ENCODE measurements at places on chromosomes 4 and X.
A peak's percentile ranks its signal among the peaks of the same experiment; 100 is the strongest.

DNA sequence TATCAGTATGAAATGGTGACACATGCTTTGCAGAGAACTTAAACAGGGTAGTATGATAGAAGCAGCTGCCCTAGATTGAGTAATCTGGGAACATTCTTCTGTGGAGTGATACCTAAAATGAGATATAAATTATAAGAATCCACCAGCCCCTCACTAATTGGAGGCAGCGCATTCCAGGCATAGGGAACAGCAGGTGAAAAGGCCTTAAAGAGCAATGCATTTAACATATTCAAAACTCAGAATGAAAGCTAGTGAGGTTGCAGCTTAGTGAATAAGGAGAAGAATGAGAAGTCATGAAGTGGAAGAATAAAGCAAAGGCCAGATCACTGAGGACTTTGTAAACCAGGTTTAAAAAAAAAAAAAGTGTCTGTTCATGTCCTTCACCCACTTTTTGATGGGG is 4.9 kb upstream of the ODAM start:
- no peak for DNase-seq

DNA sequence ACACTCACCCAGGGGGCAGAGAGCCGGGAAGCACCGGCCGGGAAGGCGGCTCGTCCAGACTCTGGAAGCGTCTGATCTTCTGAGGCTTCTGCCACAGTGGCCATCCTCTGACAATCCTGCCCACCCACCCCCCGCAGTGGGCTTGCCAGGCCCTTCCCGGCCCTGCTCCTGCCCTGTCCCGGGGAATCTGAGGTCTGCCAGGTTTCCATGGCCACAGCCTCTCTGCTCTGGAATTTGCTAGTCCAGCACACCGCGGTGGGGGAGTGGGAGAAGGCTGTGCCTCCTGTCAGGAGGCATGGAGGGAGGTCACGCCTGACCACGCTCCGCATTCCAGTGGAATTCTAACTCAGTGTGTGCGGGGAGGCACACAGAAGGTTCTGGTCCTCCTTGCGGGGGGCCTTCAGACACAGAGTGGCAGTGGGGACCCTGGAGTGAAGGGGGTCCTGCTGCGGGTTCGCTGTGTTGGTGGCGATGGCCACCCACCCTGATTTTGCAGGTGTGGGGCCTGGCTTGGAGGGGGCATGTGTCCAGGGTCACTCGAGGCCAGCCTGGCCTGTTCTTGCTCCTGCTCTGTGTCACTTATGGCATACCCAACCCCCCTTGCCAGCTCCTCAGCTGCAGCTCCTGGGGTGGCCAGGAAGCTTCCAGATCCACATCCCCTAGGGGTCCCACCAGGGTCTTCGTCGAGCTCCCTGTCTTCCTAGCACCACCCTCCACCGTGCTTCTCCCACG is 55.6 kb upstream of the ADRA2C start:
- no peak for DNase-seq

DNA sequence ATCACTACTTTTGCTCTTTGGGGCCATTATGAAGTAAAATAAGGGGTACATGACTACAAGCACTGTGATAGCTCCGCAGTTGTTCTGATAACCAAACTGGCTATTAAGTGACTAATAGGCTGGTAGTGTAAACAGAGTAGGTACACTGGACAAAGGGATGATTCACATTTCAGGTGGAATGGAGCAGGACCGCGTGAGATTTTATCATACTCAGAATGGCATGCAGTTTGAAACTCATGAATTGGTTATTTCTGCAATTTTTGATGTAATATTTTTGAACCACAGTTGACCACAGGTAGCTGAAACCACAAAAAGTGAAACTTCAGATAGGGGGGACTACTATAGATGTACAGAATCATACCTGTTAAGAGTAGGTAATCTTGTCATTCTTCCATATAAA is 55.8 kb downstream of the PAK3 start:
- no peak for DNase-seq

- DNase-seq: no peak
These were observed 32.0 kb upstream of the STS start for GRCh38 chrX:7115557-7115956.

GRCh38 chrX:18890724-18891547 is 93.0 kb downstream of the PHKA2 start:
- DNase-seq: no peak

- DNase-seq: no peak
These were observed 140.6 kb downstream of the SPANXA1 start for GRCh38 chrX:141443922-141444321.

- no peak for DNase-seq
These were observed 516.6 kb downstream of the PPARGC1A start for GRCh38 chr4:23373261-23373660.

- no peak for DNase-seq
These were observed 140.0 kb downstream of the KLHL8 start for GRCh38 chr4:87080462-87080861.

DNA sequence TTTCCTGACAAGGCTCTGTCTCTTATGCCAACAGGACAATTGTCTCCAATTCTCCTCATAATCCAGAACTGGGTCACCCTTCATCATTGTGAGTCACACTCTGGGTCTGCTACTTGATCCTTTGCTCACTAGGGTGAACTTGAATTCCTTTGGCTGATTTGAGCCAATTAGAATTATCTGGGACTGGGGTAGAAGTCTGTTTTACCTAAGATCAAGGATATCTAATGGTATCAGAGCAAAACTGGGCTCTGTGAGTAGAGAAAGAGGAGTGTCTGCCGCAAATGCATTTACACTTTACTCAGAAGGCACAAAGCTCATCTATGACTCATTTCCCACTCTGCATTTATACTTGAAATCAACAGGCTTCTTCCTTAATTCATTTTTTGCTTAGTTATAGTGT is 72.6 kb downstream of the PITX2 start:
- DNase-seq: no peak

GRCh38 chr4:146107587-146108240 is 67.8 kb upstream of the LSM6 start:
- no peak for DNase-seq

GRCh38 chrX:5979338-5979737 is 249.3 kb downstream of the NLGN4X start:
- no peak for DNase-seq

GRCh38 chrX:142663330-142664095 is 362.2 kb upstream of the SPANXN4 start:
- DNase-seq: no peak

DNA sequence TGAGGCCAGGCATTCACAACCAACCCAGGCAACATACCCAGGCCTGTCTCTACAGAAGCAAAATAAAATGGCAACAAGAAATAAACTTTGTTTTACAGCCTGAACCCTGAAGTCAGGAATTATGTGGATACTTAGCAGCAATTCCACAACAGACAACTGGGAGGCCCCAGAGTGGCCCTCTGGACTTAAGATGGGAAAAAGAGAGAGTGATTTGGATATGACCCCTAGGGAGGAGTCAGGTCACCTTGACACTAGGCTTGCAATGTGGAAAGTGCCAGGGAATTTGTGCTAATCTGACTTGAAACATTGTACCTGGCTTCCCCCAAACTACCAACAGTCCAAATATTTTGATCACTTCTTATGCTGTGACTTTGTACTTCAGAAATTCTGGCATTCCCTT is 193.1 kb downstream of the PARM1 start:
- DNase-seq: no peak

GRCh38 chrX:46575586-46575985 is 2.0 kb downstream of the CHST7 start:
- DNase-seq: no peak

- no peak for DNase-seq
These were observed 2.2 kb downstream of the KIT start for GRCh38 chr4:54659749-54660535.

DNA sequence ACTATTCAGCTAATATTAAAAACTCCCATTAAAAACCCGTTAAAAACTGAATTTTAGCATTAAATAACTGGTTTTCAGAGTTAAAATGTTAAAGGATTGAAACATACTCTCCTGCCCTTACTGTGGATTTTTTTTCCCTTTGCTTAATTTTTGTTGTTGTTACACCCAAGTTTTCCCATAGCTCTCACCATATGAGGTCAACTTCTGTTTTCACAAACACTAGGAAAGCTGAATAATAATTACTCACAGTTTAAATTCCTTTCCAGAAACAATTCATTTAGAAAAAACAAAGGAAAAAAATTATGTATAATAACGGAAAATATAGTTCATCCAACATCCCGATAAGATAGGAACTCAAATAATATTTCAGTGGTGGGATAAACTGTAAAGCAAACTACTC is 129.0 kb downstream of the PPP3CA start:
- DNase-seq: no peak

GRCh38 chrX:28876408-28876807 is 289.2 kb downstream of the IL1RAPL1 start:
- DNase-seq: no peak

DNA sequence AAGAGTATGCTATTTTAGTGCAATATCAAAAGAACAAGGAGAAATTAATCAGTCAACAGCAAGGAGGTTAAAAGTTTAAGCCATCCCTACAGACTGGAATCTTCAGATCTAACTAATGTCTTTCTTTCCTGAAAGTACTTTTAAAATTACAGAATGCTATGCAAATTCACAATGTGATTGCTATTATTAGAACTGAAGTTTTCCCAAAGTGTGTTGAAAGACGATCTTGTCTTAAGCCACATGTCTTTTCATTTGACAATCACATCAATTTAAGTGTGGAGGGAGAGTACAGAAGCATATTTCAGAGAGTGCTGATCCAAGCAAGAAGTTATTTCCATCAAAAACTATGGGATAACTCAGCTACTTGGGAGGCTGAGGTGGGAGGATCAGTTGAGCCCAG is 64.7 kb upstream of the TNIP3 start:
- no peak for DNase-seq

DNA sequence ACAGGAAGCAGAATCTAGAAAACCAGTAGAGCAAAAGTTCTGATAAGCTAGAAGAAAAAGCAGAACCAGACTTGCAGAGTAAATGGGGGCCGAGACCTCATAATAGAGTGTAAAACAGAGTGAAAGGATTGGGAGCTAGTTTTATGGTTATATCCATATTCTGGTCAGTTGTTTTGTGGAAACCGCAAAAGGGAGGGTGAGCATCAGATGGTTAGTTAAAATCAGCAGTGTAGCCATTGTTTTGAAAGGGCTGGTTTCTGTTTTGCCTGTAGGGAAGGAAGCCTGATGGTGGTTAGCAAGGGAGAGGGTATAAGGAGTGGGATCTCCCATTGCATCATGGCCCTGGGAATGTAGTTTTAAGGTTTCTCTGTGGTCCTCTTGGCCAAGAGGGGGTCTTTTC is 17.2 kb upstream of the CCNI start:
- DNase-seq: no peak

DNA sequence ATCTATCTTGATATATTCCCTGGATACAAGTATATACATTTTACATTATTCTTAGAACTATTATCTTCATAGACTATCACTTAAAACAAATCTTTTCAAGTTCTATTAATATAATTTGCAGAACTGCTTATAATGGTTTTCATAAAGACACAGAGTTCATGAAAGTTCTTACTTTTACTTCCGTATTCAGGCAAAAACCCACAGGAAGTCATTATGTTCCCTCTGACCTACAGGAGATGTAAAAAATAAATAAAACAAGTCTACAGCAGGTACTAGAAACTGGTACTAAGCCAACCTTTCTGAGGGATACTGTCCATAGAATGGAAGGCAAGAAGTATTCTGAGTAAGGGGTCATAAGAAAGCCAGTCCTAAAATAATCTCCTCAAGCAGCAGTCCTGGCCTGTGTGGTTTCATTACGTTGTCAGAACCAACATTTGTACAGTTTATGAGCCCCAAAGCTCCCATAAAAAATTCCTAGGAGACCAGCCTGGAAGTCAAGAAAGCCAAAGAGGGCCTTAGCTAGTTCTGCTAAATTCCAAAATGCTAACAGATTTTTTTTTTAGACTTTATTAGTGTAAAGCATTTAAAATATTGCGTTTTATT is 68.6 kb downstream of the CAMK2D start:
- DNase-seq: no peak

DNA sequence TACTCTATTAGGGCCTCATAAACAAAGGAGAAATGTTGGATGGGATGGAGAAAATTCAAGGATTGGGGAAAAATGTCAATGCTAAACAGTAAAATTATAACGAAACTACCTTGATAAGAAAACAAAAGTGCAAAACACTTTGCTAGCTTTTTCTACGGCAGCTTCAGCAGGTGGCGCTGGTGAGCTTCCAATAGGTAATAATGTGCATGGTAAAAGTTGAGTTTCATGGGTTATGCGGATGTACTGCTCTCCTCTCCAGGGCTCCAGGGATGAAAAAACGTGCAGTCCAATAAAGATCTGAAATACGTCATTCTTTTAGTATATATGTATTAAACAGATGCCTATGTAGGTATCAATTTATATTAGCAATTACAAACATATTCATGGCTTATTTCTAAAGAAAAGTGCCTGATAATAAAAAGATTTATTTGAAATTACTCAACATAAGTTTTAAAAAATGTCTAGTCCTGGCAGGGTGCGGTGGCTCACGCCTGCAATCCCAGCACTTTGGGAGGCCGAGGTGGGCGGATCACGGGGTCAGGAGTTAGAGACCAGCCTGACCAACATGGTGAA is 239.6 kb downstream of the GRXCR1 start:
- DNase-seq: no peak

- DNase-seq: peak; percentile 41
These were observed at the start of gene NUDT11 for GRCh38 chrX:51496501-51497291. Gene NUDT11 (minus strand): TSS chrX:51496592. CDS start chrX:51496444, 148 bp downstream.

DNA sequence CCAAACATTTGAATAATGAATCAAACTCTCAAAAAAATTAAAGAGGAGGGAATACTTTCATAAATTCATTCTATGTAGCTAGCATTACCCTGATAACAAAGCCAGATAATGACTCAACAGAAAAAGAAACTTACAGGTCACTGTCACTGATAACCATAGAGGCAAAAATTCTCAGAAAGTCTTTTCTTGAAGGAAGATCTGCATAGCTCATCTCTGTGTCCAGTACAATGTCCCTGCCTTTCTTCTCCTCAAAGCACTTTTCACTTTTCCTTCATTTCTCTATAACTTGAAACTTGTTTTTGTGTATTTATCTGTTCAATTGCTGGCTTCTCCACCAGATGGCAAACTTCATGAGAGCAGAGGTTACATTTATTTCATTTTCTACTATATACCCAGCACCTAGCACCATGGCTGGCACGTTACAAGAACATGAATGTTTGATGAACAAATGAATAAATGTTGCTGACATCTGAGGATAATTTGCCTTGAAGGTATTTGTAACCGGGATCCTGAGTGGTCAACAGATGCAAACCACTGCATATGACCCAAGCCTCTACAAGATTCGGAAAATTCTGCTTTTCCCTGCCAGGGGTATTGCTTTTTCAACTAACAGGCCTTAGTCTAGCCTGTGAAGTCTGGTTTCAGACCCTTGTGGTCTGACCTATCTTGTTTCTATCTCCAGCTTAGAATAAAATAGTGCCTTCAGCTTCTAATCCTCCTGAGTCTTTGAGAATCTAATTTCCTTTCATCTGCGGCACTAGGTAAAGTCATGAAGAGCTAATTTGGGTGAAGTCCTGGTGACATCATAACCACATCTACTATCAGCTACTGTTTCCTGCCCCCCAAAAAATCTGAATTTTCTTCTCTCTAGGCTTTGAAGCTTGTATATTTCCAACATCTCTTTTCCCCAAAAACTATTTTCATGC is 52.5 kb upstream of the ANTXR2 start:
- no peak for DNase-seq

DNA sequence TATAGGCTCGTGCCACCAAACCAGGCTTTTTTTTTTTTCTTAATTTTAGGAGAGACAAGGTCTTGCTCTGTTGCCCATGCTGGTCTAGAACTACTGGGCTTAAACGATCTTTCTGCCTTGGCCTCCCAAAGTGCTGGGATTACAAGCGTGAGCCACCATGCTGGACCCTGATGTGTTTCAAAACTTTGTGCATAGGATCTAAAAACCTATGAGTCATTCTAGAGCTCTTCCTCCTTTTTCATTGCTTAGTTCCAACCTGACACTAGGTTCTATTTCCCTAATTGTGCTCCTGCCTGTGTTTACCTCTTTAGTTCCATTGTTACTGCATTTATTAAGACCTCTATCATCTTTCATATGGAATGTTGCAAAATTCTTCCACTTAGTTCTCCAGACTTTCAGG is 57.3 kb downstream of the HPGD start:
- no peak for DNase-seq

Data from stimulated activated CD8-positive, alpha-beta memory T cell treated with anti-CD3 and anti-CD28 coated beads, Interleukin-15, amount 100 ng/mL, for 48 hours (primary cell).